ENCODE measurements at places on chromosomes 2 and 18.
A peak's percentile ranks its signal among the peaks of the same experiment; 100 is the strongest.

- DNase-seq = peak; percentile 40
These were observed 1.3 kb downstream of the PRPF40A start for GRCh38 chr2:152715854-152716428.

GRCh38 chr2:66024391-66024790 lies 410.5 kb upstream of the MEIS1 start:
- no peak for DNase-seq

- DNase-seq = no peak
These were observed 83.7 kb downstream of the XIRP2 start for GRCh38 chr2:166972002-166972401.

DNA sequence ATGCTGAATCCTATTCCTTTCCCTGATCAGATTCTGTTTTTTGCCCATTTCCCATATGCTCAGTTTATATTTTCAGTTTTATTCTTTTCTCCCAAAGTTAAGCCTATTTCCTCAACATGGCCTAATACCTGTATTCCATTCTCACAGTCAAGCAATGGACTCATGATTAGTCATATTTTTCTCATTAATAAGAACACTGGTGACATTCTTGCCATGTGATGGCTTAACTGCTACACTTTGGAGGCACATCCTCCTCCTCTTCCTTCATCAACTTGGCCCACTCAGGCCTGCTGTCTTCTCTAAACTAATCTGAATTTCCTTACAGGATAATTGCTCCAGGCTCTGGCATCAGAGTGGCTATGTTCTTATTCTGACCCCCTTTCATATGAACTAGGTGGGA lies 679.2 kb downstream of the NYAP2 start:
- DNase-seq = no peak

- no peak for DNase-seq
These were observed 4.4 kb downstream of the SPATA3 start for GRCh38 chr2:231000211-231000904.

GRCh38 chr2:65880436-65880835 lies 448.0 kb upstream of the SPRED2 start:
- DNase-seq = no peak

Data from CD4-positive, alpha-beta T cell treated with Interleukin-12 subunit alpha and Interleukin-12 subunit beta, for 1 hour (primary cell).